CD8-positive, alpha-beta memory T cell (primary cell): ENCODE measurements at places on chromosomes 16 and 17. TPM values are rescaled to one million over a fixed set of nuclear protein-coding genes. Genes with fewer than 3 reads are reported as not detected.

OMG gene
- not detected for polyA plus RNA-seq

CCL16 gene
- not detected for polyA plus RNA-seq

RPH3AL gene
- 3.7 TPM for polyA plus RNA-seq

SNN gene
- polyA plus RNA-seq, result 10.6 TPM

TMEM100 gene
- polyA plus RNA-seq, result not detected

PDILT gene
- not detected for polyA plus RNA-seq

MGAT5B gene
- polyA plus RNA-seq, result 0.17 TPM

CNGB1 gene
- not detected for polyA plus RNA-seq
